ENCODE measurements at places on chromosomes 11 and 22.

GRCh38 chr11:3950996-3951660 is 95.7 kb downstream of the STIM1 start:
- no peak for DNase-seq

DNA sequence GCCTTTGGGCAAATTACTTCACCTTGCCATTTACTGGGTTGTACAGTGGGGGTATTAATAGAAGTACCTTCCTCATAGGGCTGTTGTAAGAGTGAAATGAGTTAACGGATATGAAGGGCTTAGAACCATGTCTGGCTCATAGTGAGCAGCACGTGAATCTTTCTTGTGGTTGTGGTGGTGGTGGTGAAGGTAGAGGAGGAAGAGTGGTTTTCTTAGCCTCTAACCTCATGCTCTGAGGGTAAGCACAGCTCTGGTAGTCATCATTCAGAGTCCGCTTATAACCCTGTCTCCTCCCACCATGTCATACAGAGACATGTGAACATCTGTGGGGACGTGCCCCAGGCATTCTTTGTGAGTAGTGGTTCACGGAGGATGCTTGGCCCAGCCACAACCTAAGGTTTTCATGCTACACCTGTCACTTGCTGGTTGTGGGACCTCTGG is 43.6 kb downstream of the TEAD1 start:
- no peak for DNase-seq

- no peak for DNase-seq
These were observed 35.4 kb downstream of the KCNQ1OT1 start for GRCh38 chr11:2664376-2664775.

DNA sequence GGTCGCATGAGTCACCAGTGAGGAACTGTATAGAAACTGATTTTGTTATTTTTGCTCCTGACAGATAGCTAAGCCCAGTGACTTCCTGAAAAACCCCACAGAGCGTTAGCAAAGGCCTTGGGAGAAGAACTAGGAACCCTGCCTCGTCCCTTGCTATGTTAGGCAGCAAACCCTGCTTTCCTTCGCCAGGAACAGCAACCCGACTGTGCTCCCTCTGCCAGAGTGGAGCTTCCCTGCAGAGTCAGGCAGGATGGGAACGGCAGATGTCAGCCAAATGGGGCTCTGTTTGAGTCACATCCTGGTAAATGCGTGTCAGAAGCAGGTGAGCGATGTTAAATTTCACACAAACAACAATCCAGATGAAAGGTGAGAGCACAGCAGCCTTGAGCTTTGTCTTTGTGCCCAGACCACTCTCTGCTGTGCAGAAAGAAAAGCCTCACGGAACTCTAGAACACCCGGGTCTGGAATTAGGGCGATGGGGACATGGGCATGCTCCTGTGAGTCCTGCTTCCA is 186.6 kb downstream of the ADAMTS15 start:
- DNase-seq: no peak

GRCh38 chr11:69215784-69216415 is 60.2 kb downstream of the SMIM38 start:
- no peak for DNase-seq

DNA sequence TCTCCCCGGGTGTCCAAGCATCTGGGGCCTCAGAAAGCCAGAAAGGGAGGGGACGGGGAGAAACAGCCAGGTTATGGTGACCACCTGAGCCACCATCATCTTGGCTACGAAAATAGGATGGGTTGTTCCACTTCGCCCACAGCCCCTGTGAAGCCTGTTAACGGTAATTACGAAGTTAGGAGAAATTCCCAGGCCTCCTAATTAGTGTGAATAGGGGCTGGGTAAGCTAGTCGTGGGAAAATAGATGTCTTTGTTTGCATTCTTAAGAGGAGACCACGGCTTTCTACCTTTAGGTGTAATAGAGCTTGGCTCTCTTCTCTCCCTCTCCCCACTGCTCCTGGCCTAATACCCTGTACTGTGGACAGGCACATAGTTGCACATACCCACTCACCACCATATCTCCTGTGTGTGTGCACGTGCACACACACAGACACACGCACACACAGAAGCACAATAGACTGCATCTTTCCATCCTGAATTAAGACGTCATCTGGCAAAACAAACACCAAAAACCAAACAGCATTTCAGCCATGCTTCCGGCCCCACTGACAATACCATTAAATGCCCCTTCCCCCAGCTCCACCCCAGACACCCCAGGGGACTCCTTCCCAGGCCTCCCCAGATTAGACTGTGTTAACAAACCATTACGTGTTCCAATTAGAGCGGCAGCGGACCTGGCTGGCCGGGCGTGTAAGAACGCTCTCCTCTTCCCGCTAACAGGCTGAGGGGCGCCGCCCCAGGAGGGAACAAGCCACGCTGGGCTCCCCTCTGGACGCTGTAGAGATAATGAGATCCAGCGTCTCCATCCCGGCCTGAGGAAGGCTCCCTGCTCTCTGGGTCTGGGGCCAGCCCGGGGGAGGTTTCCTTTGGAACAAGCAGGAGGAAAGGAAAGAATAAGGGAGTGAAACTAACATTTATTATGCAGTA is 72.8 kb downstream of the TP53I11 start:
- no peak for DNase-seq

GRCh38 chr11:66985508-66986177 is 10.5 kb downstream of the C11orf86 start:
- DNase-seq: no peak

DNA sequence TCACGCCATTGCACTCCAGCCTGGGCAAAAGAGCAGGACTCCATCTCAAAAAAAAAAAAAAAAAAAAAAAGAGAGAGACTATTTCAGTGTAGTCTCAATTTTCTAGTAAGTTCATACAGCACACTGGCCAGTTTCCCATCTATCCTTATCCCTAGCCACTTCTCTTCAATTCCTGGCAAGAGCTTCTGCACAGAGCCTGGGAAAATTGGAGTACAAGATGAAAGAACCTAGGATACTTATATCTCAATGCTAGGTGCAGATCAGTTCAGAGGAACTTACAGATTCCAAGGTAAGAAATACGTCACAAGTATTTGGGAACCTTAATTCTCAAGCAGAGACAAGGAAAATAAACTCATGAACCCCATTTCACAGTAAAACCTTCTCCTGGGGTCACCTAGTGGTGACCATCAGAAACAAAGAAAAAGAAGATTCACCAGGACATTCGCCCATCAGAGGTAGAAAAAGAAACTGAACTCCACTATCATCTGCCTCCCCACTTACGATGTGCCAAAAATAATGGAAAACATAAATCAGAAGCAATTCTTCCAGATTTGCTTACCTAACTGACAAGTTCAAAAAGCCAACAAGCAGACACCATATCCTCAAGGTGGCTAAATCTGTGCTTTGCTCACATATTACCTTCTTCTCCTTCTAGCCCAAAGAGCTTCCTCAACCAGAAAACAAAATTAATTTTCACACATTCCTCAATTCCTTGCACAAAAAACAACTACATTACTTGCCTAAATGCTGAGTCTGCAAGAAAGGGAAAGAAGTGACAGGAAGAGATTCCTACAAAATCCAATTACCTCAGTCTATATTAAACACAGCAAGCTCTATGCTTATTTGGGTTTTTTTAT is 4.9 kb downstream of the DENND5A start:
- DNase-seq: no peak

DNA sequence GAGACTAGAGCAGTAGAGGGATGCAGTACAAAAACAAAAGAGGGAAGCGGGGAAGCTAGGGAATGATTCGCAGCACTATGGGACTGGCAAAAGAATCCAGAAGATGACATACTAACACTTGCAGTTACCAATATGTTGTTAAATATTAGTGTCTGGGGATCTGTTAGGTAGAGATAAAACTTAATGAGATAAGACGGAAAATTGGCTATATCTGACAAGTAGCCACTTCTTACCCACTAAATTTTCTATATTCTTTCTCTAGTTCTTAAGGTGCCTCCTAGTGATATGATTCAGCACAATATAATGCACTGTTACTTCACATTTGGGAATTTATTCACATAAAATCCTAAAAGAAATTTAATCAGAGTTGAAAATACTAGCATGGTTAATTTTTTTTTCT is 30.8 kb downstream of the CCDC90B start:
- DNase-seq: no peak

- no peak for DNase-seq
These were observed 21.4 kb downstream of the ADM start for GRCh38 chr11:10326012-10326964.

GRCh38 chr22:22213231-22213630 is 31.4 kb upstream of the VPREB1 start:
- no peak for DNase-seq

- peak; percentile 32 for DNase-seq
These were observed 14.2 kb downstream of the PEX26 start for GRCh38 chr22:18091916-18092526.

DNA sequence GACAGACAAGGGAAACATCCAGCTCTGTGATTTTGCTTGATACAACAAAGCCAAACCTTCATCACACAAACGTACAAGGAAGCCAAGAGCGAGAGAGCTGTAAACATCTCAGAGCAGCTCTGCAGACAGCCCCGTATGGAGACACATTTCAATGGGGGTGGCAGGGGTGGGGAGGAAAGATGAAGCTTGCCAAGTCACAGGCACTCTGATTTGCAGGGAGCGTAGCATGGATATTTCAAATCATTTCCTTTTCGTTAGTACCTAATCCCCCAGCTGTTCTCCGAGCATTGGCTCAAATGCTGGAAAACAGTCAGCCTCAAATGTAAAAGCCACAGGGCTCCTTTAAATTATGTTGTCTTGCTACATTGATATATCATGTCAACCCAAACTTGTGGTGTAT is 458.9 kb upstream of the CADM1 start:
- no peak for DNase-seq

DNA sequence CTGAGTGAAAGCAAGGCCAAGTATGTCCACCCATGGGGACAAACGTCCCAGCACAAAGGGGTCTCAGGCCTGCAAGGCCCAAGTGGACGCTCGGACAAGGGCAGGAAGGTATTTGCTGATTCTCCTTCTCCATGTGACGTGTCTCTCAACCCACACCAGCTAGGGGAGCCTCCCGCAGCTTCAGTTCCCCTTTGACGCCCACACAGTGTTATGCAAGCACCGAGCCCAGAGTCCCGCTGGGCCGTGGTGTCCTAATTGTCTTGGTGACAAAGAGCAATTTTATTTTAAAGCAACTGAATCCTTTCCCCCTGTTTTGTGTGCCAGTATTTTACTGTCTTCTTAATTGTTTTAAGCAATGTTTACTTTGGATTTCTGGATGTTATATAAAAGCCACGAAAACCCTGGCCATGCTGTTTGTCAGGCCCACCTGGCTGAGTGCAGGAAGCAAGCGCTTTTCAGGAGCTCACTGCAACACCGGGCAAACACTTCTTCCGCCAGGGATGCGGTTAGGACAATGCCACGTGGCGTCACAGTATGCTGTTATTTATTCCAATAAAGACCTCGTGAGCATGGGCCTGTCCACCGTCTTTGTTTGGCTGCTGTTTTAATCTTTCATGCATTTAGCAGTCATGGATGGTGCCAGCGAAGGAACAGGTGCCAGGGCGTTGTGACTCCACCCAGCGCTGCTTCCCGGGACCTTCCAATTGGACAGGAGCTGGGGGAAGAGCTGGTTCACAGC is 8.2 kb upstream of the PARVG start:
- no peak for DNase-seq

- DNase-seq: no peak
These were observed 127.7 kb downstream of the CRYBB2 start for GRCh38 chr22:25346859-25347751.

DNA sequence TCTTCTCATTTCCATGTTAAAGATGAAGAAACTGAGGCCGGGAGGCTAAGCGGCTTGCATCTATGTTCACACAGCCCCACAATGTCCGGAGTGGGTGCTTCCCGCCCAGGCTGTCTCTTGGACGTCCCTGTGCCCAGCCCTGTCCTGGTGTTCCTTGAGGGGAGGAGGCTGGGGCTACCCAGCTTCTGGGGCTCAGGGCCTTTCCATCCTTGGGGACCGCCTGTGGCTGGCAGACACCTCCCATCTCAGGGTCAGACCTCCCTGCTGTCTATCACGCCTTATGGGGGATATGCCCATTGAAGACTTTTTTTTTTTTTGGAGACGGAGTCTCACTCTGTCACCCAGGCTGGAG is 95.5 kb downstream of the WNT7B start:
- no peak for DNase-seq

- DNase-seq: no peak
These were observed 6.7 kb upstream of the CCDC90B start for GRCh38 chr11:83292709-83293456.

GRCh38 chr11:60925868-60926267 is 1.6 kb downstream of the TMEM132A start:
- no peak for DNase-seq

DNA sequence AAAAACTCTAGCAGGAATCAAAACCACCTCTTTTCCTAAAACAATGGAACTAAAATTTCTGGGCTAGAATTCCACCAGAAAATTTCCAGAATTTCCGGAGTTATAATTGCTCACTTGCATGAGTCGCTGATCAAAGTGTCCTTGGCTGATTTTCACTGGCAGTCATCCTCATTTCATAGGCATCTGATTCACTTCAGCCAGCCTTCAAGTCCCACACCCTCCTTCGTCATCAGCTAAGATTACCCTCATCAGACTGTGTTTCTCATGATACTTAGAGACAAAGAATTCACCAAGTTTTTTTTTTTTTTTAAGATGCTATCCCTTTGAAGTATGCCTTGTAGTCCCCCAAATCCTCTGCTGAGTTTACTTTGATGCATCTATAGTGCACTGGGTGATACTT is 71.5 kb upstream of the RAB38 start:
- no peak for DNase-seq

DNA sequence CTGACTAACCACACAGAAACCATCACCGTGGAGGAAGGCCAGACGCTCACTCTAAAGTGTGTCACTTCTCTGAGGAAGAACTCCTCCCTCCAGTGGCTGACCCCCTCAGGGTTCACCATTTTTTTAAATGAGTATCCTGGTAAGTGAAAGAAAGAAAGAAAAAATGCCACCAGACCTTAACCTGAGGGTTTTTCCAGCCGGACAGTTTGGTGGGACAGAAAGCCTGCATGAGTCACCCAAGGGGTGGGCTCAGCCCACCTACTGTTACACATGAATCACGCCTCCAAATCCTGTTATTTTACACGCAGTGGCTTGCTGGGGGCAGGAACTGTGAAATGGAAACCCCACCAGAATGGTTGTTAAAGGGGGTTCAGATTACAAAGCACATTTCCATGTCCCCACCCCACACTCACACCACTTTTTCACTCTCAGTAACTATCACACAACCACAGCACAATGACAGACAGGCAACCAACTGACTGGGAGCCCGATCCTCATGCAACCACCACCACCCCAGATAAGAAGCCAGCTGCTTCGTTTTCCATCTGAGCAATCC is 11.9 kb downstream of the CRTAM start:
- DNase-seq: no peak

GRCh38 chr22:25827415-25827814 is 85.4 kb downstream of the MYO18B start:
- DNase-seq: no peak

DNA sequence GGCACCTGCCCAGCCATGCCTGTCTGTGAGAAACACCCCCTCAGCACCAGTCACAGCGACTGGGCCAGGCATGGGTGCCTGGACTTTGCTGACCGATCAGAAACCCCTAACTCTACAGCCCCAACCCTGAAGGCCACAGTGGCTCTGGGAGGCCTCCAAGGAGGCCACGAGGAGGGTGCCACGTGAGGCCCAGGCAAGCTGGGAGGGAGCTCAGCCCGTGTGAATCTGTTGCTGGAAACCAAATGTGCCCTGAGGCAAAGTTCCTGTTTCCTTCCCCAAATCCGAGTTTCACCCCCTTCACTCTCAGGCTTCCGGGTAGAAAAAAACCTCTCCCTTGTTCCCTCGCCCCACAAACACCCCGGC is 1.3 kb downstream of the UNC93B1 start:
- no peak for DNase-seq
